Fibroblast of skin of abdomen (primary cell): ENCODE measurements at places on chromosomes 16 and 17.

DNA sequence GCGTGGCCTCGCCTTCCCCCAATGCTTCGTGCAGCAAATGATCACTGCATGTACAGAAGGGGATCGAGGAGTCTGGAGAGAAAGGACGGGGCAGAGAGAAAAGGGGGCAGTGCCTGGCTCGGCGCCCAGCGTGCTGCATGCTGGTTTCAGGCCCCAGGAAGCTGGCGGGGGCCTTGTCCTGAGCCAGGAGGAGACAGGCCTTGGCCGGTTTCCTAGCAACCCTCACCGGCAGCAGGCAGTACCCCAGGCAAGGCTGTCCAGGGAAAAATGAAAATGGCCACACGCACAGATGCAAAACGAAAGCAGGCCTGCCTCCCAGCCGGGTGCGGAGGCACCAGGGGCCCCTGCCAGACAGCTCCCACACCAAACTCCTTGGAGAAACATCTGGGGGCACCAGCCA is 126.3 kb downstream of the ZFHX3 start:
- peak; percentile 26 for DNase-seq

DNA sequence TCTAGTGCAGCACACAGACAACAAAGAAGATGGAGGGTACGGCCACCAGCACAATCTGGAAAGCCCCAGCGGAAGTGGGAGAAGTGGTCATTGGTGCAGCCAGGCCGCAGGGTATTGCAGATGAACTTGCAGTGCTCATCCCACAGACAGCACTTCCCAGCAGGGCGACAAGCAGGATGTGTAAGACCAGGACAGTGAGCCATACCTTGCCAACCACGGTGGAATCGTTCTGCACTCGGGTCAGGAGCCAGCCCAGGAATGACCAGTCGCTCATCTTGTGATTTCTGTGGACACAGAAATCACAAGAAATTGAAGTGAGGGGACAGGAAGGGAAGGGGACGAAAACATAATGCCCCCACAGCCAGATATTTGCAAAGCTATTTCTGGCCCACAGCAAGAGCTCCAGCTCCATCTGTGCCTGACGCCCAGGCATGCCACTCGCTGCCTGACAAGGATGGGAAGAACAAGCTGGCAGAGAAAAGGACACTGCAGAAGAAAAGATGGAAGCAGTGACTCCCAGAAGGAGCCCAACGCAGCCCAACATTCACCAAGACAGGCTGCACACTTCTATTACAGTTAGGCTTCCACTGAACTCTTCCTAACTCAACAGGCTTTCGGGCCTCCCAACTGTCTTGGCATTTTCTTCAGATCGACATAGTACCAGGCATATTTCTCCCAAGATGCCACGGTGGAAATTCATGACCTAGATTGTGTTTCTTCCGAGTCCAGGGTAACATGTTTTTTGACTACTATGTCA is 17.5 kb upstream of the MYO18A start:
- DNase-seq = no peak

GRCh38 chr17:39169101-39169500 is 3.1 kb upstream of the ARL5C start:
- DNase-seq = no peak

- no peak for DNase-seq
Measured at GRCh38 chr16:55991843-55992242, 116.7 kb upstream of the CES5A start.

DNA sequence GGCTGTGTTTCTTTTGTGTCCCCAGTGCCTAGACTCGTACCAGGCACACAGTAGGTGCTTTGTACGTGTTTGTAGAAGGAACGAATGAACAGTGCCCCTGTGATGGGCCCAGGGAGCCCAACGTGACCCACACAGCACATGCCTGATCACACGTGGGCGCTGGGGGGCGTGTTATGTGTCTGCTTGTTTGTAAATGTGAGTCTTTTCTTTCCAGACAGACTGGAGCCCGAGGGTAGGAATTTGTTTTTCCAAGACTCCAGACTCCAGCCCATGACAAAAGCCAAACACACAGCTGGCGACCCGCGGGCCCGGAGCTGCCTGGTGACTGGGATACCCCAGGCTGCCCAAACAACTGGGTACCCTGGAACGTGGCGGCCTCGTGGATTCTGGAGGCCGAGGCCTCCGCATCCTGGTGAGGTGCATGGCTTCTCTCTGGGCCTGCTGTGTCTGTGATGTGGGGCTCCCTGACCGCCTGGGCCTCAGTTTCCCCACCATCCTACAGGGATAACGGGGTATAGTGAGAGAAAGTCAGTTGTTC is 14.9 kb upstream of the CBFA2T3 start:
- DNase-seq = no peak

- DNase-seq = no peak
Measured at GRCh38 chr16:4075534-4075933, 40.7 kb downstream of the ADCY9 start.

DNA sequence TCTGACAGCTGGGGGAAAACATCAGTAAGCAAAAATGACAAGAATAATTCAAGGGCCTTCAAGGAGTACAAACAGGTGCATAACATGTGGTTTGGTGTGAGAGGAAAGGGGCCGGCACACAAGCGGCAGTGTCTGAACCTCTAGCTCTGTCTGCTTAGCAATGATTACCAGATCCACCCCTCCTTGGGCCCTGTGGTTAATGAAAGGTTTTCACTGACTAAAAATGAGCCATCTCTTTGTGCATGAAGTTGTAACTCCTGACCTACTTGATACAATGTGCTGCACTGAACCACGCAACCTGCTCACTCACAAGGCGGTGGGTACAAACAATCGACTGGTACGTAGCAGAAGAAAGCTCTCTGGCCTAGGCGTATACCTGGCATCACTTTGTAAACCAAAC is 15.1 kb downstream of the FAM117A start:
- DNase-seq = no peak

- DNase-seq = no peak
Measured at GRCh38 chr17:78010759-78011158, 52.3 kb downstream of the TNRC6C start.

GRCh38 chr16:58205276-58206036 is 7.5 kb upstream of the CSNK2A2 start:
- DNase-seq = no peak

DNA sequence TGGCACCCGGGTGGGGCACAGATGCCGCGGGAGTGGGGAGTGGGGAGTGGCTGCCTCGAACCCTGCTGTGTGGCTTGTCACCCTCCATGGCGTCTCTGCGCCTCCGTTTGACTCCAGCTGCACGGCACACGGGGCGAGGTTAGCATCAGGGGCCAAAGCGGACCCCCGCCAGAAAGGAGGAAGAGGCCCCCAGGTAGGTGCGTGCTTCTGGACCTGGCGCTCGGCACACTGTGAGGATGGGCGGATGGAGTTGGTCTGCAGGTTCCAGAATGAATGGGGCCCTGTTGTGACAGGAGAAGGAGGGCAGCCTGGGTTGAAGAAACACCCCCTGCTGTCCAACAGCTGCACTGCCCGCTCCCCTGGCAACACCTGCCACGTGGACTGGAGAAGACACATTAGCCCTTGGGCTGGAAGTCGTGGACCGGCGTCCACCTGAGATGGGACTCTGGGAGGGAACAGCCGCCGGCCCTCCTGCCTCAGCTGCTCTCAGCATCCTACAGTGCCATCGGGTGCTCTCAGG is 9.4 kb upstream of the FASN start:
- DNase-seq = no peak

- peak; percentile 55 for DNase-seq
Measured at GRCh38 chr17:78313735-78314648, 45.9 kb downstream of the SOCS3 start.

DNA sequence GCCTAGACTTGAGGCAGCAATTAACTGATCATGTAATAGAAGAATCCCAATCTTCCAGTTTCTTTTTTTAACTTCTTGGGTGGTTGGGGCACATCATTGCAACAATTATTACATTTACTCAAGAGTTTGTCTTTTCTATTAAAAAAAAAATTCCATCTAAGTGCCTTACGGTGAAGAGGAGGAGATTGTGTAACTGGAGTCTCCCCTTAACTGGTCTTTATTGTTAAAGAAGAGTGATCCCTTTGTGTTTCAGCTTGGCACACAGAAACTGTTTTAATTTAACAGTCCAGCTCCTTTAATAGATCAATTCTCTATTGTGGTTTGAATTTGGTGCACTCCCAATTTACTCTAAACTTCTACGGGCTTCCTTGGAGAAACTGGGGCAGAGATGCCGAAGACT is 75.2 kb downstream of the FTO start:
- no peak for DNase-seq

GRCh38 chr17:9209781-9210370 is 188.6 kb downstream of the NTN1 start:
- DNase-seq = no peak

DNA sequence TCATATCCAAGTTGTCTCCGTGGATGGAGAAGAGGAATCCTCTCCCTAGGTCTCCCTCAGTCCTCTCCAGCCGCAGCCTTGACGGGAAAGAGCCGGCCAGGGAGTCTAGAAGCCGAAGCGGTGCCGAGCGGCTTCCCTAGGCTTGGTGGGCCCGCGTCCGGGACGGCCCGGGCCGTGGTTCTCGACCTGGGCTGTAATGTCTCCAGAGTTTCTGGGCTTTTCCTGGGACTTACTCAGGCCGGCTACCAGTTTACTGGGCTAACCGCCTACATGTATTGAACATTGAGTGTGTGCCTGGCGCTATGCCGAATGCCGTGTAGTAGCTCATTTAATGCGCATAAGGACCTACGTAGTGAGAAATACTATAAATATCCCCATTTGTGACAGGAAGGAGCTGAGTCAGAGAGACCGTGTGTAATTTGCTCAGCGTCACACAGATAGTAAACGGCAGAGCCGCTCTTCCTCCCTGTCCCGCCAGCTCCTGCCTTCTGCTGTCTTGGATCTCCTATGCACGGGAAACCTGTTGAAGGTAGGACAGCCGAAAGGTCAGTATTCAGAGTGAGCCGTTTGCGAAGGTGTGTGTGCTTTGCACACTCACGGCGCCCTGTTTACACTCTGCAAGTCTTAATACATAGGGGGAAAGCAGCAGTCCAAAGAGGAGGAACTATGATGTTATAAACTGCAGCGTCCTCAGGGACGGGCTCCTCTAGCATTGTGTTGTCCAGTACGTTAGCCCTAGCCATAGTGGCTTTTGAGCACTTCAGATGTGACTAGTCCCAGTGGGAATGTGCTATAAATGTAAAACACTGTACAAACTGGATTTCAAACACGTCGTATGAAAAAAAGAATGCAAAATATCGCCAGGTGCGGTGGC is 723 bp upstream of the SPAG5 start:
- peak; percentile 88 for DNase-seq

DNA sequence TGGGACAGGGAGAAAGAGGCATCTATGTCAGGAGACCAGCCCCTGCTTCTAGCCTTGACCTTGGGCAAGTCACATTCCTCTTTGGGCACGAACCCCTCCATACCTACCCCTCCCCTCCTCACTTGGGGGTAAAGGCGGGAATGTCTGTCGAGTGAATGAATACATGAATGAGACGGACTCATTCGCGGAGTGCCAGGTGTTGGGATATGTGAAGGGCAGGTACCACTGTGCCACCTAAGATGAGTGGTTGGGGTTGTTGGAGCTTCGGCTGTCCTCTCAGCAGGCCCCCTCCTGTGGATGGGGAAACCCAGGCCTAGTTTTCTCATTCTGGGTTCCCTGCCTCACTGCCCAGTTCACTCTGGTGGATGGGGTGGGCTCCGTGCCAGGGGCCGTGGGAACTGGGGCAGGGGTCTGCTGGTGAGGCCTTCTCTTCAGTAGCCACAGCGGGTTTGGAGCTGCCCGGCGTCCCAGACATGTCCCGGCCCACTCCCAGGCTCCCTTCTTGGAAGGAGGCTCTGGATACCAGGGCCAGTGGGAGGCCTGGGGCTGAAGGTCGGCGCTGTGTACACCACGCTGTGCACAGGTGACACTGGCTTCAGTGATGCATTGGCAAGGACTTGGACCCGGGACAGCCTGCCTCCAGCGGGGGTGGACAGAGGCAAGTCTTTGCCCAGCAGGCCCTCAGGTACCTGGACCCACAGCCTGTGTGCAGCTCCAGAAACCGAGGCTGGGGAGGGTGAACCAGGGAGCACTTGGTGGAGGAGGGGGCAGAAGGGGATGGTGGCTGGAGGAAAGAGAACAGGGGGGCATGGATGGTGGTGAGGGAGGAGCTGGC is 5.6 kb downstream of the GLIS2 start:
- DNase-seq = no peak

DNA sequence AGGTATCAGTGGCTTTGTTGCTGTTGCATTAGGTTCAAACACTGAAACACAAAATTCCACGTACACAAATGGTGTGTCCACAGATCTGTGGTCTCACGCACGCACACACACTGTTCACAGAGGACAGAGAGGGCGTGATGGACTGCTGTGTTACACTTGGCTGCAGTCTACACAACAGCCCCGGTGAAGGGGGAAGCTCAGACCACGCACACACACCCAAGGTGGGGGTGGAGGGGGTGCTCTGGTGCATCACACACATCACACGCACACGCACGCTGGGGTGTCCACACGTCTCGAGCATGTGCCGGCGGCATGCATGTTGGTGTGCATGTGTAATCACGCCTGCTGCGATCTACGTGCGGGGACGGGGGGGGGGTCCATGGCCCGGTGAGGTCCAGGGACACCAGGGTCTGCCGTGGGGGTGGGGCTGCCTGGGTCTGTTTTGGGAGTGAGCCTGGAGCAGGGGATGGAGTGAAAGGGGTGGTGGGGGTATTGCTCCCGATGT is 7.3 kb downstream of the HSD3B7 start:
- no peak for DNase-seq

- no peak for DNase-seq
Measured at GRCh38 chr16:86229866-86230656, 280.3 kb upstream of the FOXF1 start.

GRCh38 chr17:40168262-40168832 is 8.9 kb upstream of the RAPGEFL1 start:
- DNase-seq = peak; percentile 74

DNA sequence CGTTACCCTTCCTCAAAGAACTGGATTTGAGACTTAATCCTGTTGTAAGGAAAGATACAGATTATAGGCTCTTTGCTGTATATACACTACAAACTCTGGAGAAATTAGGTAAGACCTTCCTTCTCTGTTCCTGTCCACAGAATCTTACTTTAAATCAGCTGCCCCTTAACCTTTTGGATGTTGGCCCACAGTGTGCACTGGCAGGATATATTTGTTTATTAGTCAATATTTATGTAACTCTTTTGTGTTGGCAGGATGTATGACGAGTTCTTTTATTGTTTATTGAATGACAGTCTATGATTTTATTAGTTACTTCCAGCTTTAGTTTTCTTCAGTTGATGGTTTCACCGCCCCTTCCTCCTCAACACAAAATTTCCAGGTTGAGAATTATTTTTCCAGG is 19.7 kb downstream of the LRRC36 start:
- DNase-seq = no peak

GRCh38 chr16:56047307-56048234 is 143.7 kb upstream of the GNAO1 start:
- DNase-seq = no peak

DNA sequence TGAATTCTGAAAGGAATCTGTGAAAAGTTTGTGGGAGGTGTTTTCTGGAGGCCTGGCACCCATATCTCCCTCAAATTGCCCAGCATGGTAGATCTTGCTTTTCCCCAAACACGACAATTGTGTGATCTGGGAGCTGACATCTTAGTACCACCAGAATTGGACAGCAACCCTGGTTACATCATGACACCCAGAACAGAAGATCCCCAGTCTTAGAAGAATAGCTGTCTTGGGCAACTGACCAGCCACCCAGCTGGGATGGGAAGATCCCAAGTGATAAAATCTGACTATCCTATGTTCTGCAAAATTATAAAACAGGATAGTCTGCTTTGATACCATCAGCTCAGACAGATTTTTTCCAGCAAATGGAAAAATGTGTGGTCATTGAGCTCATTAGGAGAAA is 235.3 kb downstream of the CDH13 start:
- DNase-seq = no peak

- DNase-seq = peak; percentile 38
Measured at GRCh38 chr16:85201574-85201973, 89.3 kb upstream of the CIBAR2 start.

- DNase-seq = peak; percentile 91
Measured at GRCh38 chr16:59886021-59886420, 1151.9 kb upstream of the GOT2 start.
